Cardiac atrium fibroblast (primary cell): ENCODE measurements at places on chromosomes 13 and 19. TPM values are rescaled to one million over a fixed set of nuclear protein-coding genes. Genes with fewer than 3 reads are reported as not detected.

The RUBCNL gene
- total RNA-seq = not detected in 2 replicates

The CYP4F11 gene
- total RNA-seq = not detected in 2 replicates

The ZIC5 gene
- not detected in 2 replicates for total RNA-seq

The ADGRL1 gene
- total RNA-seq = 7.6 and 9.1 TPM in 2 replicates
